ENCODE measurements at places on chromosomes 1 and 21.

- no peak for ATAC-seq
These were observed 72.8 kb upstream of the PAX7 start for GRCh38 chr1:18557621-18558465.

GRCh38 chr1:201220388-201220715 lies 29.7 kb downstream of the IGFN1 start:
- no peak for ATAC-seq

- no peak for ATAC-seq
These were observed 1.8 kb downstream of the RNF220 start for GRCh38 chr1:44406737-44407429.

DNA sequence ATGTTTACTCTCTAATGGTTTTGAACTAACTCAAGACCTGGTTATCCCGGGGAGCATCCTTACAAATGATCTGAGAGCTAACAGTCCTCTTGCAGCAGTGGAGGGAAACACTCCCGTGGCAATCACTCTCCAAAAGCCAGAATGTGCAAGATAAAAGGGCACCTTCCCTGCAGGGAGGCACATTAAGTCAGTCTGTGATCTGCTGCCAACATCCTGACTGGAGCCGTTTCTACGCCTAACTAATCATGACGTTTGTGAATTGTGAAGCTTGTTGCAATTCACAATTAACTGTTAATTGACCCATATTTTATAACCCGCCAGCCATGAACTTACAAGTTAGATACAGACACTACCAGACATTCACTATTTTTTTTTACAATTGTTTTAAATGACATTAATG lies 52.1 kb upstream of the LGALS8 start:
- ATAC-seq, result no peak

DNA sequence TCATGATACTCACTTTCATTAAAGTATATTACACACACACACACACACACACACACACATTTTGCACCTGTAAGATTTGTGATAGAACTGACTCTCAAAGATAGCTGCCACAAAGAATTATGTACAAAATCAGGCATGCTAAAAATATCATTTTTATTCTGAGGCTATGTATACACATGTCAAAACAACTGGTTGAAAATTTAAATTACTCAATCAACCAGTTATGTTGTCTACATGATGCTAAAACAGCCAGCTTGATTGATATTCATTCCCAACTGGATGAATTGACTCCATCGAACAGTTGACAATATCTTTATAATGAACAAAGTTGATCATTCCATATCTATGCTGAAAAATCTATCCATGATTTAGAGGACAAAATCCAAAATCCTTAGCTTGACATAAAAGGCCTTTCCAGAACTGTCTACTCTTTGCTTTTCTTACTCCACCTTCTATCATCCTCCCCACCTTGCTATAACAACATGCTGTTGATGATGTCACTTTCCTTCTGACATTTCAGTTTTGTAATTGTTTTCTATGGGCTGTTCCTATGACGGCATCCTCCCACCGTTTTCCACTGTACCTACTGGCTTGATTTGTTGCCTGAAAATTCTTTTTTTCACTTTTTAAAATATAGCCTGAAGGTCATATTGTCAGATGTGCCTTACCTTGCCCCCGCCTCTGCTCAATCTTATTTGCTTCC lies 321.5 kb upstream of the OLFM3 start:
- ATAC-seq, result no peak

DNA sequence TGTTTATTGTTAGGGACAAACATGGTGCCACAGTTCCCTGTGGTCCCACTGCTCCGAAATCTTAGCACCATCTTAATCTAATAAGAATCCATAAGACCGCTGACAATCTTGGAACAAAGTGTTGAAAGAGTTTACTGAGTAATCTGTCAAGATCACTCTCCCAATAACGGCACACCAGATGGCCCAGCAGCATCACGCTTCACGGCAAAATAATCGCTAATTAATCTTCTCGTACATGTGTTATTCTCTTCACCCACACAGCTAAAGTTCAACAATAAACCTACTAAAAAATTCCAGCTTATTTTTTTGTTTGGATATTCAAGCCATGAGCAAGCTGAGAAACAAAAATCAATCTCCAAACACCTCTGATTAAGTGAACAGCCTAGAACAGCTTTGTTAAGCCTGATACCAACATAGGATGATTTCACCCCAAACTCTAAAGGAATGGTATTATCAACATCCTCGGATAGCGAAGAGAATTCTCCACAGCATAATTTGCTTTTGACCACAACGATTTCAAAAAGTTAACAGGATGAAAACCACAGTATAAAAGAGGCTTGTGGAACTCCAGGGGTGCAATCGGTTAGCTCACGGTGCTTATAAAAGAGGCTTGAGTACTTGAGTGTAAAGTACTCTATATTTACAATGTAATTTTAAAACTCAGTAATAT lies 329.9 kb upstream of the GREM2 start:
- ATAC-seq, result no peak
